ENCODE measurements at places on chromosomes 13 and 19. TPM values are rescaled to one million over a fixed set of nuclear protein-coding genes. Genes with fewer than 3 reads are reported as not detected.

ZNF792 gene
- total RNA-seq: 8.8 TPM

GRCh38 chr19:53844849-53845246 is 20.7 kb upstream of the NLRP12 start:
- no peak for DNase-seq

- DNase-seq: no peak
These were observed 183.0 kb downstream of the KCTD12 start for GRCh38 chr13:76703216-76703615.

GRCh38 chr19:10454267-10454666 is 33.9 kb downstream of the PDE4A start:
- peak; percentile 92 for DNase-seq

- DNase-seq: no peak
These were observed 65.3 kb upstream of the TM9SF2 start for GRCh38 chr13:99435998-99436397.

- no peak for DNase-seq
These were observed 4.0 kb downstream of the C19orf38 start for GRCh38 chr19:10852098-10852800.
